Heart right ventricle (tissue), 16 donors: ENCODE measurements at places on chromosomes 4 and X.

GRCh38 chr4:165541851-165542459 lies 163.1 kb downstream of the CPE start:
- DNase-seq = no peak

DNA sequence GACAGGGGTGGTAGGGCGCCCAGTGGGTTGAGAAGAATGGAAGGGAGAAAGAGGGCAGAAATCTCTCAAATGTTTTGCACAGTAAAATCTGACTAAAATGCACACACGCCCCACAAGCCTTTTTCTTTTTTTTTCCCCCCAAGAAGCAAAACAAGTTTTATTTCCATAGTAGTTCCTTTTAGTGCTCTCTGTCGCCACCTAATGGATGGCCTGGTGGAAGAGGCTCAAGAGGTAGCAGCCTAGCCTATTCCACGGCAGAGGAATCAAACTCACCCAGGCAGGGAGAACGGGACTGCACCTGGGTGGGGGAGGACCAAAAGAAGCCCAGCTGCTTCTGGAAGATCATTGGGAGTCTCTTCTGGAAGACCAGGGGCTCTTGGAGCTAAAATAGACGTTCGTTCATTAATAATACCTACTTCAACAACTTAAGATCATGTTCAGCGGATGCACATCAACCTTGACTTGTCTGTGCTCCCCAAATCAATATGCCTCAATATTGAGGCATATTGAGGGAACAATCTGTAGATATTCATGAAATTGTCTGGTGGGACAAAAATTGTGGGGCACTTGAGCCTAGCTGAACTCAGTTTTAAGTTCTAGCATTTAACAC lies 31.6 kb upstream of the IRAK1 start:
- DNase-seq = peak; percentile 69

DNA sequence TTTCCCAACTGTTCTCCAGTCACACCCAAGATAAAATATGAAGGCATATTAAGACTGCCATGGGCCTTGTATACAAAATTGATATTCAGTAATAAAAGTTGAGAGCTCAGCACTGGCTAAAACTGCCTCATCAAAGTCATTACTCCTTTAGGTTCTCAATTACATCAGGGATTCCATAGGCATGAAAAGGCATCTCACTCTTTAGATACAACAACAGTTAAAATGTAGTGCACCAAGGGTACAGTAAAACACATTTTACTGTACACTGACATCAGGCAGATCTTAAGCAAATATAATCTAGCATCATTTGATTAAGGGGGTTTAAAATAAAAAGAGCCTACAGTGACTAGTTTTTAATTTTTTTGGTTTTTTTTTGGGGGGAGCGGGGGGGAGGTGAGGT lies 107.7 kb downstream of the PPP3CA start:
- DNase-seq = no peak

- DNase-seq = no peak
Observed at GRCh38 chr4:184807797-184808712, 17.7 kb downstream of the ACSL1 start.

DNA sequence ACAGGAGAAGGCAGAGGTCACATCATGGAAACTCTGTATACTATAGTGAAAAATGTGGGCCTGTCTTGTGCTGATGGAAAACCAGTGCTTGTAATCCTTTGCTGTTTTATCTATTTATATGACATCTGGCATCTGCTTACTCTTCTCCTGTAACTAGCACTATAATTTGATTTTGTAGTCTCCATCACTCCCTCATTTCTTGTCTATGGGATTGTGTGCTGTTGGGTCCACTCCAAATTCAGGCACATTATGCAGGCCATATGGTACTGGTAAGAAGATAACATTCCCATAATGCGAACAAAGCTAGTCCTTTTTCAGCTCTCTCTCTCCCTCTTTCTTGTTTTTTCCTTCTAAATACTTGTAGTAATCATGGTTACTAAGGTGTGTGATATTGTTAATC lies 581.2 kb upstream of the IGFBP7 start:
- DNase-seq = no peak
